ENCODE measurements at places on chromosomes 5 and 9. TPM values are rescaled to one million over a fixed set of nuclear protein-coding genes. Genes with fewer than 3 reads are reported as not detected.

MCIDAS gene
- polyA plus RNA-seq = not detected

TICAM2 gene
- polyA plus RNA-seq = 2.9 TPM

GRM6 gene
- polyA plus RNA-seq = 0.70 TPM

ARID3C gene
- 0.12 TPM for polyA plus RNA-seq

LHX3 gene
- polyA plus RNA-seq = not detected

IL7R gene
- 9.9 TPM for polyA plus RNA-seq

Data from large intestine (tissue), 12 donors.